ENCODE measurements at places on chromosomes 1 and 21.

DNA sequence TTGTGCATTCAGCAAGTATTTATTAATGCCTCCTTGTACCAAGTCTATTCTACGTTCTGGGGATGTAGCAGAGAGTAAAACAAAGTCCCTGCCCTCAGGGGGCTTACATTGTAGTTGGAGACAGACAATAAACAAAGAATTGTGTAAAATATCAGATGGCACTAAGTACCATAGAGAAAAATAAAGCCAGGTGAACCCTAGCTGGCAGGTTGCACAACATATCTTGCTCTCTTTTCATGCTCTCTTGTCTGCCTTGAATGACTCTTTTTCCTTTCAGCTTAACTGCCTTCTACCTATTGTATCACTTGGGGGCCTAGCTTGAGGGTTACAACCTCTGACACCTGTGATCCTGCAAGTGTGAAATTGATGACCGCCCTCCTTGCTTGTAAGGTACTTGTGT lies 20.7 kb upstream of the FASLG start:
- no peak for DNase-seq

DNA sequence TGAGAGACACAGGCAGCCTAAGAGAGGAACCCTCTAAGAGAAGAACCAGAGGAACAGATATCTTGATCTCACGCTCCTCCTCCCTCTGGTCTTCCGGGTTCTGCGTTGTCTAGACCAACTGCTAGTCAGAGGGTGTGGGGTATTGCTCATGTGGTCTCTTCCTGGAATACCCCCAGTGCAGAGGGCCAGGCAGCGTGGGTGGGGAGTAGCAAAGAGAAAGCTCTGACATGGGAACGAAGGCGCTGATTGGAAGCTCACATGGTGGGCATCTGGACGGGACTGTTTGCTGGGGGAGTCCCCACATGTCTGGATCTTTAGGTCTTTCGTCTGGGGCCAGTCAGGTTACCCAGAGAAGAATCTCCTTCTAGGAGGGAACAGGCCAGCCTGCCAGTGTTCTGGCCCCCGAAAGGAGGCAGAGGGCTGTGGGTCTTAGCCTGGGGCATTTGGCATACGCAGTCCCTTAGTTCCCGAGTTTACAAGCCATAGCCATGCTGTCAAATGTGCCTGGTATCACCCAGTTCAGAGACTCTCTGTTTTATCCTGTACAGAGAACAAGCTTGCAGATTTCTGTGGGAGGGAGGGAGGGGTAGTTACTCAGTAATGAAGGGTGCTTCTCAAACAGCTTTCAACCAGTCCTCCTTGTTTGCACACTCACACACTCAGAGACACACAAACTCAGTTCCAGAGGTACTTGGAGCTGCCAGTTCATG lies 18.3 kb upstream of the IL6R start:
- no peak for DNase-seq

GRCh38 chr1:55610203-55610602 lies 395.0 kb upstream of the USP24 start:
- no peak for DNase-seq

GRCh38 chr1:212459656-212460055 lies 26.9 kb downstream of the NENF start:
- DNase-seq = no peak

GRCh38 chr1:223152399-223152798 lies 9.4 kb upstream of the TLR5 start:
- no peak for DNase-seq

- DNase-seq = no peak
These were observed 130.1 kb downstream of the HMCN1 start for GRCh38 chr1:185864331-185864730.

GRCh38 chr1:53503433-53504217 lies 44.4 kb downstream of the DMRTB1 start:
- DNase-seq = no peak

Measured in iPS-NIHi11 (cell line).